Stimulated activated CD8-positive, alpha-beta memory T cell treated with anti-CD3 and anti-CD28 coated beads, Interleukin-4, amount 100 ng/mL, for 1 hour (primary cell): ENCODE measurements at places on chromosomes 2 and 18.

DNA sequence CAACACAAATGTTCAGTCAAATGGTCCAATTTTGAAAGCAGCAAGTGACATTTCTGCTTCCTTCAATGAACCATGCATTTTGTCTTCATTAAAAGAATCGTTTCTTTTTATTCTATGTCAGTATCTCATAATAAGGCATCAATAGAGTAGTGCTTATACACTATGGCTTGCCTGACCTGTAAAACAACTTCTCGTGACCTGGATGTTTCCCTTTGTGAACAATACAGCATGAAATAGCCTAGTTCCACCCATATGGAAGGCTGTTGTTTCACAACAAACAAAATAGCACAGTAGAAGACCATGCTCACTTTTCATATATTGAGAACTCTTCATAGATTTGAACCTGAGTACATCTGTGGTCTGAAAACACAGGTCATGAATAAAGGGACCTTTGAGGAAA, 104.3 kb upstream of the PIK3C3 start:
- DNase-seq, result no peak

DNA sequence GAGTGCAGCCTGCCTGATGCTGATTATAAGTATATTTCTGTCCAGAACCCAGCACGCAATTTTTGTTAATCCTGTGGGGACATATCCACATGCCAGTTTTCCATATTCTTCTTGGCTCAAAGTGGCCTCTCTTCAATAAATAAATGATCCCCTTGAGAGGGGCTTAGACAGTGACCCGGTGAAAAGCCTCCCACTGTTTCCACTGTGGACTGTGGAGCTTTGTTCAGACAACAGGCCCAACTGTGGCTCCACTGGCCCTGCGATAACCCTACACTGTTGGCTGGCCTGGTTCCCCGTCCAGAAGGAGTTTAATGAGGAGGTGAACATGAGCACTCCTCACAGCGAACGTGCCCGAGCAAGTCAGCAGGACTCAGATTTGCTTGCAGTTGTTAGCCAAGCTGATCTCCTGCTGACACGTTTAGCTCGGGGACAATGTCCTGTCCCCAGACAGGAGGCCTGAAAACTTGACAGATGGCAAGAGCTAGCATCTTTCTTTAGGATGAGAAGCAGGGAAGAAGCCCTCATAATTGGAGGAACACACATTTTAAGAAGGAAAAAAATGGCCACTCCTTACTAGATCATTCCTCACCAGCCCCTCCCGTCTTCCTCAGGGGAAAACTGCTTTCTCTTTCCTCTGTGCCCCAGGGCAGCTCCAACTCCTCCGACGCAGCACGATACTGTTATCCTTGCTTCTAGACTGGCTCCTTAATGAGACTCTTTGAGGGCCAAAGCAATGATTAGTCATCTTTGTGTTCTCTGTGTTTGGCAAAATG, 20.0 kb upstream of the MTCL1 start:
- DNase-seq, result no peak

DNA sequence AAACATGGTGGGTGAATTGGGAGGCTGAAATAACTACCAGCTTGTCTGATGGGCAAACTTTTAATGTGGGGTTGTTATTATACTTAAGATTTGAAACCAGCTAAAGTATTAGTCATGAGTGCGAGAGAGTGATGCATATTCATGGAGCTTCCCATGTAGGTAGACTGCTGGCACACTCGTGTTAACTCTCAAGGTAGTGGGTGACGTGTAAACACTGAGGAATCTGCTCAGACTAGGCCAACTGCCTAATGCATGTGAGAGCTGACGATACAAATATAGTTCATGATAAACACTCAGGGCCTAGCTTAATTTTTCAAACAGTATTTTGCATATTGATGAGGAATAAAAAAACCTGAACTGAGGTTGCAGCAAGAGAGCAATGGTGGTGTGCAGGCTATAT, 1165.7 kb upstream of the PIK3C3 start:
- no peak for DNase-seq

GRCh38 chr2:61736953-61737352, 116.9 kb downstream of the FAM161A start:
- no peak for DNase-seq

GRCh38 chr2:129915303-129915840, 64.1 kb upstream of the RAB6C start:
- DNase-seq, result no peak

- DNase-seq, result no peak
These were observed 4.2 kb downstream of the SLC66A2 start for GRCh38 chr18:79947054-79947755.

- no peak for DNase-seq
These were observed 4.1 kb downstream of the FEV start for GRCh38 chr2:218980735-218981389.

DNA sequence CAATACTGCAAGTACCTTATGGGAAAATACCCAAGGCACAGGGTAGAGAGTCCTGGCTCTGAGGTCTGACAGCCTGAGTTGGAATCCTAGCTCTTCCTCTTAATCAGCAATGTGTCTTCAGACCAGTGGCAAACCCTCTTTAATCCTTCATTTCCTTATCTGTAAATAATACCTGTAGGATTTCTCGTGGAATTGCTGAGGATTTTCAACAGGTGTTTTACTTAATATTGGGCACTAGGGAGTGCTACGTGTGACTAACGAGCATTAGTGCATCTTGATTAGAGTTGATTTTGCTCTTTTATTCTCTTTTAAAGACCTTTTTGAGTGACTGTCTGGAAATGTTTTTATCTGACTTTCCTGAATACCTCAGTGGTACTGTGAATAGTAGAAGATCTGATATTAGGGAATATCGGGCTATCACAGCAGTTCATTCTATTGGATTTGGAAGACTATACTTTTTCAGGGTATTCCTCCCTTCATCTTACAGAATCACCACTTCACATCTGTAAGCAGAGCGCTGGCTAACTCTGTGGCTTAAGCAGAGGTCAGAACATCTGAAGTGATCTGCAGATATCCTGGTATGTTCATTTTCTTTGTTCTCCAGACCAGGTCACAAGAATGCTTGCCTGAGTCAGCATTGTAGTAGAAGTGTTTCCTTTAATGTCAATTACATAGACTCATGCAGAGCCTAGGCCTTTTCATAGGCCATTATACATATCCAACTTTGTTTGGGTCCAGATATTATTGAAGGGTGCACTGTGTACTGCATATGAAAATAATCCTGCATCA, 49.1 kb downstream of the ARHGAP28 start:
- DNase-seq, result no peak

DNA sequence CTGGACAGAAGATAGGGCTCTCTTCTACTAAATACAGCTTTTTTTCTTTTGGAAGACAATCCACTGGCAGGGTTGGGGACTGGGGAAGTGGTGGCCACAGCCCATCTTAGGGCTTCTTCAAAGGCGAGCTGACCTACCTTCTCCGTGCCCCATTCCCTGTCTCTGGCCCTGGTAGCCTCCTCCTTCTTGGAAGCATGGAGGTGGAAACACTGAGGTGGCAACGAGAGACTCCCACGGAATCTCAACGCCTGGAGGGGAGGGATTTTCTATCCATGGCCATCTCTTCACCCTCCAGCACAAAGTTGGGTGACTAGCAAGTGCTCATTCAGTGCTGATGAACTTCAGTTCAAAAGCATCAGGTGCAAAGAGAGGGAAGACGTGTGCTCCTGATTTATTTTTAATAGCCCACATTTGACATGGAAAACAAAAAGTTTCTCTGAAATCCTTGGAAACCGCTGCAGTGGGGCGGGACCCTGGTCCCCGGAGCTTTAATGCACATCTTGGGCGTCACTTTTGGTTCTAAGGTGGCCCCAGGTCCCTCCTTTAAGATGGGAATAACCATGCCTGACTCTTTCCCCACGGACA, 633 bp upstream of the ARMC9 start:
- DNase-seq, result no peak

- DNase-seq, result no peak
These were observed 160.9 kb downstream of the MYO5B start for GRCh38 chr18:50034029-50034428.

DNA sequence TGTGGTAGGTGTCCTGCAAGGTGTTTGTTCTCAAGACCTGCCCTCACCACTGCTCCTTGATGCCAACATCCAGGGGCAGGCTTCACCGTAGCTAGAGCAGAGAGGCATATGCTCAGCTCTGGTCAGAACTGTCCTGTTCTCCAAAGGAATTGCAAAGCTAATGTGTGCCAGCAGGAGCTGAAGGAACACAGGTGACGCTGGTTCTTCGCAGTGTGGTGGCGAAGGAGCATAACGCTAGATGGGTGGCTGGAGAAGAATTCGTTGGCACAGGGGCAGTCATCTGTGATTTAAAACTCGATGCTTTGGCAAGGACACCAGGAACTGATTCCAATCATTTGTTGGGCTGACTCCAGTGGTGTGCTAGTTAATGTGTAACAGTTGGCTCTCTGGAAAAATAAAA, 11.4 kb upstream of the PER2 start:
- no peak for DNase-seq

GRCh38 chr2:35251156-35251555, 1104.4 kb upstream of the CRIM1 start:
- DNase-seq, result no peak

GRCh38 chr2:238446371-238446770, 19.6 kb downstream of the ASB1 start:
- DNase-seq, result no peak

- DNase-seq, result no peak
These were observed 13.2 kb upstream of the TANK start for GRCh38 chr2:161146996-161147395.

DNA sequence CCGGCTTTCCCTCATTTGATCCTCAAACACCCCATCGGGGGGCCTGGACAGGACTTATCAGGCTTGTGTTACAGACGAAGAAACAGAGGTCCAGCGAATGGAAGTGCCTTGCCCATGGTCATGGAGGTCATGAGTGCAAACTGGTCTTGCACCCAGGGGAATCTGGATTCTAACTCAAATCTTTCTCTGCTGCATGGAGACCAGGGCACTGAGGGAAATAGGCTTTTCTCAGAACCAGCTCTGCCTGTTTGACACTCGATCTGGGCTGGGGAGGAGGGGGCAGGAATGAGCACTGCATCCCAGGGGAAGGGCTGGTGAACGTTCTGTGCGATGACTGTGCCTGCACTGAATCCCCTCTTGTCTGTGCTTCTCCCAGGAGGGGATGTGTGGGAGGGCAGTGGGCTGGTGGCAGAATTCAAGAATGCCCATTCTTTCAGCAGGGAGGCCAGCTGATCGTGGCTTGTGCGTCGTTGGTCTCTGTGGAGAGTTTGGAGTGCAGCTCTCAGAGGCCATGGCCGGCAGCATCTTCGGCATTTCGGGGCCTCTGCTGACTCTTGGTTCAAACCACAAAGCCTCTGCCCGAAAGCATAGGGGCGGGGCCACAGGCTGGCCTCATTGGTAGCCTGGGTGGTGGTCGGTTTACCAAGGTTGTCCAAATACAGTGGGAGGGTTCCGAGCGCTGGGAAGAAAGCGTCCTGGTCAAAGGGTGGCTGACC, 171.6 kb downstream of the DDX1 start:
- DNase-seq, result no peak

GRCh38 chr2:239084007-239084406, 236.1 kb downstream of the TWIST2 start:
- DNase-seq, result no peak
